ENCODE measurements at places on chromosomes 2 and 18.
A peak's percentile ranks its signal among the peaks of the same experiment; 100 is the strongest.

DNA sequence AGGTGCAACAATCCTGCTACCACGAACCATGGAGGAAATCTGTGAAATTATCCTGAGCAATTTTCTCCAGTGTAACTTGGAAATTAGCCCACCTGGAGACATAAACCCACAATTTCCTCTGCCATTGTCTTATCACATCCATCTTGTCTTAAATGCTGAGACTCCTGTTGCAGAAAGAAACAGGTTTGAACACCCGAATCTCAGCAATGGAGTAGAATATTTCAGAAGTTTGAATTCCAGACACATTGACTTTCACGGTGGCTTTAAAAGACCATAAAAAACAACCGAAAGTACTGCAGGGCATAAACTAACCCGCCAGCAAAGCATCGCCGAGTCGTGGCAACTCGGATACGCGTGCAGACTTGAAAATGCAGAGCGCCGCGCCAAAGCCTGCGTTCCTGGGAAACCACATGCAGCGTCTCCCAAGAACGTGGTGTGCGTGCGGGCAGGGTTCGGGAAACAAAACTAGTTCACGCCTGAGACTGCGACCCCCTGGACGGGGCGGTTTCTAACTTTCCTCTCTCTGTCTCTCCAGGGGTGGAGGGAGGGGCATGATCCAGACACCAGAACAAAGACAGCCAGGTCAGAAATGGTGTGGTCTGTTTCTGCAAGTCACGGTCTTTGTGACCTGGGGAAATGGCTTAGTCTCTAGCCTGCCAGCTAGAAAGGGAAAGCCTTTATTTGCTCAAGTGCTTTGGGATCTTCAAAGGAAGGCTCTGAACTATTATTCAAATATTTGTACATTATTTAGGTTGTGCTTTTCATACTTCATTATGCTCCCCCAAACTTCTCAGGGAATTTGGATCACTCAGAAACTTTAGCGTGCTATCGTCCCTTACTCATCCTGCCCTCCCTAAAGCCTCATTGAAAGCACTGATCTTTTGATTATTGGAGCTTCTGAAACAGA is 26.9 kb upstream of the KCTD1 start:
- DNase-seq, result no peak

DNA sequence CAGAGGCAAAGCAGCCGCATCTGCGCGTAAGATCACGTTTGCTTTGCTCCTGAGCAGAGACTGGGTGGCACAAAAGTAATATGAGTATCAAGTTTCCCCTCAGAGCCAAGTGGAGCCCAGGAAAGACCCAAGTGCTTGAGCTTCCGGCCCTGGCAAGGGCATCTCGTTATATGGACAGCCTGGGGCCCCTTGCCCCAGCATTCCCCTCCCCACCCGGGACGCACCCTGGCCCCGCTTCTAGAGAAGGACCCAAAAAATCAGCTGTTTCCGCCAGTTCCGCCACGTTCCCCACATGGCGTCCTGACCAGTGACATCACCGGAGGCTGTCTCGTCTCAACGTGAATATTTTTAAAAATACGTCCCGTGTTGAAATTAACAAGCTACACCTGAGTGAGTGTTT is 135.1 kb downstream of the NFATC1 start:
- DNase-seq, result no peak

DNA sequence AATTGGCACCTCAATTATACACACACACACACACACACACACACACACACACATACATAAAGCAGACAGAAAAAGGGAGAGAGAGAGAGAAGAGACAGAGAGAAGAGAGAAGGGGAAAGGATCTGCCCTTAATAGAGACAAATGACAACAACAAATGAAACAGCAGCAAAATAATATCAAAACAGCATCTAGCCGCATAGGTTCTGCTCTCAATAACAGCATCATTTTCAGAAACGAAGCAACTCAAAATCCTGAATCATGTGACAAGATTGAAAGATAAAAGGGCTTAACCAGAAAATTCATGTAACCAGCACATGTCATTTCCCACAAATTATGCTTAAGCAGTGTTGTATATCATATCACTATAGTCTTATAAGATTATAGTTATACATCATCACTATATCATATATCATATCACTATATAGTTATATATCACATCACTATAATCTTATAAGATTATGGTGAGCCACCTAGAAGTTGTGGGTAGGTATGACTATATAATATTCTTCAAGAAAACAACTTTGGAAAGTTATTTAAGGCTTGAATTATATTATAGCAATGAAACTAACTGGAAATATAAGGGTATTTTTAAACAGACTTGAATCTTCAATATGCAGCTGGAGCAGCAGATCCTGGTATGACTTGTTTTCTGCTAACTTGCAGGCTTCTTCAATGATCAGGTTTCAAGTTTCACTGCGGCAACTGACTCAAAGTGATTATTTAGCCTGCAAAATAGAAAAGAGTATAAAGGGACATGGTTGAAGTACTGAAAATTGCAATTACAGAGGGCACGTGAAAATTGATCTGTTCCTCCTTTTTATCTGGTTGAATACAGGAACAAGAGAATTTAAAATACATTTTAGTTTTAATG is 16.1 kb upstream of the VPS54 start:
- no peak for DNase-seq

DNA sequence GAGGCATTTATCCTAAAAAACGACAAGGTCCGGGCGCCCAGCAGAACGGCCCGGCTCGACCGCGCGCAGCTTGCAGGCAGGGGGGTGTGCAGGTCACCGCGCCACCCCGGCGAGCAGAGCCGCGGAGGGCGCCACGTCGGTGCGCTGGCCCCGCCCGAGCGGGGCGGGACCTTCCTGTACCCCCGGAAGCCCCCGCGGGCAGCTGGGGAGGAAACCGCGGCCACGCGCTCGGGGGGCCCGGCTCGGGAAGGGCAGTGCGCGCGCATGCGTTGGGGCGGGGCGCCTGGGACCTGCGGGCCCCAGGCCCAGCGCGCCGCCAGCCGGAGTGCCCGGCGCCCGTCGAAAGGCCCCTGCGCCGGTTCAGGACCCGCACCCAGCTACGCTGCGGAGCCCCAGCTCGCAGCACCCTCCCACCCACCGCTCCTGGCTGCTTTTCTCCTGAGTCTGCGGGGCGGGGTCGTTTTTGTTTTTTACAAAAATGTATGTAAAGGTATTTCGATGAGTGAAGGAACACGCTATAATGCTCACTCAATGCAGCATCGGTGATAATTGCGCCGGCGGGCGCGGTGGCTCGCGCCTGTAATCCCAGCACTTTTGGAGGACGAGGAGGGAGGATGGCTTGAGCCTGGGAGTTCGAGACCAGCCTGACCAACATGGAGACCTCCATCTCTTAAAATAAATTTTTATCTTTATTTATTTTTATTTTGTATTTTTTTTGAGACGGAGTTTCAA is 47.7 kb upstream of the POMC start:
- peak; percentile 83 for DNase-seq

DNA sequence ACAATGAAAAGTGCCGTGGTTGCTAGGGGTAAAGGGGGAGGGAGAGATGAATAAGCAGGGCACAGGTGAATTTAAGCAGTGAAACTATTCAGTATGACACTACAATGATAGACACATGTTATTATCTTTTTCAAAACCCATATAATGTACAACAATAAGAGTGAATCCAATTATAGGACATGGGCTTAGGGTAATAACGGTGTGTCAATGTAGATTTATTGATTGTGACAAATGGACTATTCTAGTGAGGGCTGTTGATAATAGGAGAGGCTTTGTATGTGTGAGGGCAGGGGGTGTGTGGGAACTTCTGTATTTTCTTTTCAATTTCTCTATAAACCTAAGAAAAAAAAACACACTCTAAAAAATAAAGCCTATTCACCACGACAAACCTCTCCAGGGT is 223.8 kb downstream of the RIT2 start:
- no peak for DNase-seq

GRCh38 chr2:217911283-217912097 is 91.3 kb downstream of the TNS1 start:
- no peak for DNase-seq

- DNase-seq, result peak; percentile 24
These were observed 3.4 kb downstream of the NGEF start for GRCh38 chr2:233009661-233010060.

DNA sequence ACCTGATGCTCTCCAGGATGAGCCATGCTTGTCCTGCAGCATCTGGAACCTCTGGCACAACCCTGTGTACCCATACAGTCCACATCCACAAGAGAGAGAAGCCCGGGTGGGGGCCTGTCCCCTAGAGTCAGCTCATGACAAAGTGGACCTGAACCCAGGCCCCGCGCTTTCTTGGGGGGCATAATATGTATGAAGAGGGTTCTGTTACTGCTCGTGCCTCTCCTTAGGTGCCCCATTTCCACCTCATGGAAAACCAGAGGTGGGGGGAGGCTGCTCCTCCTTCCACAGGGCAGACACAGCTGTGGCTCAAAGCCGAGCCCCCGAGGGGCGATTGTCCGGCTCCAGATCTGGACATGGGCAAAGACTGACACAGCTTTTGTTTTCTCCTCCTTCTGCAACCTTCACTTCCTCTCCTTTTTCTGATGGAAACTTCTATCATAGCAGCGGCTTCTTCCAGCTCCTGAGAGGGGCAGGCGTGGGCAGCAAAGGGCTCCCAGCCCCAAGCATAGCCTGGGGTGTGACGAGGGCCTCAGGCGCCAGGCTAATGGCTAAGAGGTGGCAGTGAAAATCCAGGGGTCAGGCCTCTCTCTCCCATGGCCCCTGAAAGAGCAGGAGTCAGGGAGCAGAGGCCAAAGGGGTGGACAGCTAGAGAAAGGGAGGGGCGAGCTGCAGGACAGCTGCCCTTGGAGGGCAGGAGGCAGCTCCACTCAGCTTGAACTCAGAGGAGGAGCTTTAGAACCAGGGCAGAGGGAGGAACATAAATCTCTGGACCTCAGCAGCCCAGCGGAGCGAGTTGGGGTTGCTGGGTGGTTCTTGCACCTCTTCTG is 155.5 kb downstream of the ZFP36L2 start:
- no peak for DNase-seq

GRCh38 chr2:196291873-196292800 is 120.8 kb upstream of the STK17B start:
- DNase-seq, result no peak

GRCh38 chr18:21901423-21901945 is 160.9 kb downstream of the MIB1 start:
- no peak for DNase-seq

DNA sequence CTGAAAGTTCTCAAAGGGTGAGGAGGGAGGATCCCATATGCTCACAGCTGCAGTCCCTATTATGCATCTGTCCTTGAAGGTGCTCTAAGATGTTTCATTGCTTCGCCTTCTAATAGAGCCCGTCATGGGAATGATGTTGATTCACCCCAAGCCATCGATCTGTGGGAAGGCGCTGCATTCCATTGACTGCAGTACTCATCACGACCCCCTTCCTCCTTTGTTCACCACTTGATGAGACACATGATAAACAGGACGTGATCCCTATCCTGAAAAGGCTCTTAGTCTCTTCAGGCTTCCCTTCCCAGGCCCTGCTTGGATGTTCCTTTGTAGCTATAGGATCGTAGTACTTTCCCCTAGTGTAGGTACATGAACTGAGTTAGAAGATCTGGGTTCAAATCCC is 181.8 kb downstream of the AGPS start:
- DNase-seq, result no peak

GRCh38 chr18:63074981-63075404 is 244.6 kb downstream of the BCL2 start:
- DNase-seq, result peak; percentile 84

DNA sequence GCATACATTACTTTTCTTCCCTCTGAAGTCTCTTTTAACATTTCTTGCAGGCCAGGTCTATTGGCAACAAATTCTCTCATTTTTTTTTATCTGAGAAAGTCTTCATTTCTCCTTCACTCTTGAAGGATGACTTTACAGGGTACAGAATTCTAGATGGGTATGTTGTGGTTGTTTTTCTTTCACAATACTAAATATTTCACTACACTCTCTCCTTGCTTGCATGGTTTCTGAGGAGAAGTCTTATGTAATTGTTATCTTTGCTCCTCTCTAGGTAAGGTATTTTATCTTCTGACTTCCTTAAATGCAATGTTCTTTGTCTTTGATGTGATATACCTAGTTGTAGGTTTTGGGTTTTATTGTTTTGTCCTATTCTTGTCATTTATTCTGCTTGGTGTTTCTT is 371.1 kb downstream of the FIGN start:
- no peak for DNase-seq

DNA sequence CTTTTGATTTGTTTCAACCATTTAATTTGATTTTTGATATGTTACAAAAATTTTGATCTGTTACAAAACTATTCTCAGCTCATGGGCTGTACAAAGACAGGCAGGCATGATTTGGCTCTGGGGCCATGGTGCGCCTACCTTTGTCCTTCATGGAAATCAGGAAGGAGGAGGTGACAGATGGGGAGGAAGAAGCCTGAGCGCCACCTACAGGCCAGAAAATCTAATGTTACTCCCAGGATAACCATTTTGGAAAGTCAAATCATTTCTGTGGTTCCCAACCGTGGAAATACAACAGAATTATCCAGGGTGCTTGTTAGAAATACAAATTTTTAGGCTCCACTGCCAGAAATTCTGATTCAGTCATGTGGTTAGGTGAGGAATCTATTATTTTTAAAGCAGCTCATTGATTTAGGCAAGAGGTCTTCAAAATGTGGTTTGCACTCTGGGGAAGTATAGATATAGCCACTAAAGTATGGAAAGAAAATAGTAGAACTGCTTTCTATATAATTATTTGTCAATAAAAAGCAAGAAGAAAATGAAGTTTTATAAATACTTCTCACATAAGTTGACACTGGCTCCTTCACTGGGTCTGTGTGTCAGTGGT is 93.9 kb downstream of the EVA1A start:
- no peak for DNase-seq

DNA sequence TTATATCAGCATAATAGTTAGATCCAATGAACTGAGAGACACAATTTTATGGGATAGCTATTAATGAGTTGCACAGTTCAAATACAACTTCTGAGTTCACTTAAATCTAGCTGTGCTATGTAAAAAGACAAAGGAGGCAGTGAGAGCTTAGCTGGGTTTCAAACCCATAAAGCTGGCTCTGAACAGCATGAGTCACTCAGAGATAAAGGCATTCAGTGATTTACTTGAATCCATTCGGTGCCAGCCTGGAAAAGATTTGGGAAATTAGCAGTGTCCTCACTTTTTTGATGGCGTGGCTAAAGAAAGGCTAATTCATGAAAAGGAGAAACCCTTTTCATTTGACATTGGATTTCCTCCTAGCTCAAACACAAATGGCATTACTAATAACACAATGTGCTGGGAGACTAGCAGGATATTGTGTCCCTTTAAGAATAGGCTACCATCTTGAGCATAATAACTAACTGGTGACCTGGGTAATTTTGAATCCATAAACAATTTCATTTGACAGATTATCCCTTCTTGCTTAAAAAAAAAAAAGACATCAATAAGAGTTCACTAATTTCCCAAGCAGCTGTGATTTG is 98.4 kb upstream of the NEUROD1 start:
- DNase-seq, result no peak

GRCh38 chr2:190119257-190119656 is 56.7 kb upstream of the MSTN start:
- DNase-seq, result no peak

DNA sequence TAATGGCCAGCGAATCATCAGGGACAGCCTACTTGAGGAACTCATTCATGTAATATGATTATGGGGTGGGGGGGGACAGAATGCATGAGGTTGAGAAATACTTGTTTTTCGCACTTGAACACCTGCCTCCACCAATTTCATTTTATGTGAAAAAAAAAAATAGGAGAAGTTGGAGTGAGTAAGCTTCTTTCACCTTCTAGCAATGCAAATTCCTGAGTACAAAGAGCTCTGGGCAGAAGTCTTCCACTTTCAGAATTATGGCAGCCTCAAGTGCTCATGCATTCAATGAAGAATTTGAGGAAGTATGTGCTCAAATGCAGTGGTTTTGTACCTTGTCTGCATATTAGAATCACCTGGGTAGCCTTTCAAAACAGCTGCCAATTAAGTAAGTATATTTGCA is 40.1 kb upstream of the GPD2 start:
- DNase-seq, result no peak

- DNase-seq, result no peak
These were observed 98.9 kb downstream of the RTP5 start for GRCh38 chr2:241968417-241968816.
